ENCODE measurements at places on chromosomes 3 and 15. TPM values are rescaled to one million over a fixed set of nuclear protein-coding genes. Genes with fewer than 3 reads are reported as not detected.

CLDN16 gene
- polyA plus RNA-seq, result 0.04 TPM

ESYT3 gene
- polyA plus RNA-seq, result 10.9 TPM

ZNF80 gene
- polyA plus RNA-seq, result not detected

ANKUB1 gene
- not detected for polyA plus RNA-seq

MKRN2OS gene
- polyA plus RNA-seq, result not detected

PLIN1 gene
- polyA plus RNA-seq, result 0.80 TPM

ISLR2 gene
- polyA plus RNA-seq, result 5.9 TPM

MELTF gene
- polyA plus RNA-seq, result 7.9 TPM

ZNF619 gene
- polyA plus RNA-seq, result 4.3 TPM

All from muscle of arm (tissue), 14 donors.